ENCODE measurements at places on chromosomes 3 and 15.
A peak's percentile ranks its signal among the peaks of the same experiment; 100 is the strongest.

DNA sequence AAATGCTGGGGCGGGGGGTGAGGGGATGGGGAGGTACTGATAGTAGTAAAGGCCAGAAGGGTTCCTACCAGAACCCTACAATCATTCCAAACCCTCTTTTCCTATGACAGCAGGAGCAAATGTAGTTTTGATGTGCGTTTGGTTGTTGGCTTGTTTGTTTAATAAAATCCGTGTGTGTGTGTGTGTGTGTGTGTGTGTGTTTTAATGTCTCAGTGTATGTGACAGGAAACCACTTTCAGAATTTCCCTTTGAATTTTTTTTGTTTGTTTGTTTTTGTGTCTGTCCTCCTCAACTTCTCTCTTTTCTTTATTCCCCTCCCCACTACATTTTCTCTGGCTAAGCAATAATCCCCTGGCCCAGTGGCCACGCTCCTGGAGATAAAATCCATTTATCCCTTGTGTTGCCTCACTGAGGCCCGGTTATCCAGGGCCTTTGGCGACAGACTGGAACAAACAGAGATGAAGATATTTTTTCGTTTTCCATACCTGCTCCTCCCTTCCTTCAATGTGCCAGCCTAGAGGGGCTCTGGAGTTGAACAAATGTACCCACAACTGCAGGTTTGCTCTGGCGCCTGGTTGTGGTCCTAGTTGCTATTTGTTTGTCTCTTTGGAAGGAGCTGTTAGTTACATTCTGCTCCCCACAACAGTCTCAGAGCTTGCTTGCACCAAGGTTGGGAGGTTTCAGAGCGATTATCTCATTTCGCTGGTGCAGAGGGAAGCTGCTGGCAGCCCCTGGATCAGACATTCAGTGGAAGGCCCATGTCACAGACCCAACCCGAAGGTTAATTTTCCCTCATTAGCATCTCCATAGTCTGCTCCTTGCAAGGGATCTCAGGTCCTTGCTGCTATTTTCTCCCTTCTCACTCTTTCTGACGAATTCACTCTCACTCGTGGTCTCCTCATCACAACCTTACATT is 17.9 kb downstream of the NR2F2 start:
- DNase-seq: no peak

GRCh38 chr3:182914341-182914740 is 66.0 kb downstream of the DCUN1D1 start:
- no peak for DNase-seq

DNA sequence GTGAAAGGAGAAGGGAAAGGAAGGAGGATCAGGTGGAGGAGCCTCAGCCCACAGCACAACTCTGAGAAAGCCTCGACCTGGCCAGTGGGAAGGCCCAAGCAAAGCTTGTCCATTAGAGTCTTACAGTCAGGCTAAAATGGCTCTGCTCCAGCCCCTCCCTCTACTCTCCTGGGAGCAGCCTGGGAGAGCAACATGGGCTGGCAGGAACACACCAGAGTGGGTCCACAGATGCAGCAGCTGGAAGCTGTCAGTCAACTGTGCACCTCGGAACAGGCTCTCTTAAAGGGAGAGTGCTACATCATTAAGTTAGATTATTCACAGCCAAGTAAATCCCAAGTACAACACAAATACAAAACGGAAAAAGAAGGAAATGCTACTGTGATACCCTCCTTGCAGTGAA is 98.0 kb upstream of the LIMD1 start:
- no peak for DNase-seq

DNA sequence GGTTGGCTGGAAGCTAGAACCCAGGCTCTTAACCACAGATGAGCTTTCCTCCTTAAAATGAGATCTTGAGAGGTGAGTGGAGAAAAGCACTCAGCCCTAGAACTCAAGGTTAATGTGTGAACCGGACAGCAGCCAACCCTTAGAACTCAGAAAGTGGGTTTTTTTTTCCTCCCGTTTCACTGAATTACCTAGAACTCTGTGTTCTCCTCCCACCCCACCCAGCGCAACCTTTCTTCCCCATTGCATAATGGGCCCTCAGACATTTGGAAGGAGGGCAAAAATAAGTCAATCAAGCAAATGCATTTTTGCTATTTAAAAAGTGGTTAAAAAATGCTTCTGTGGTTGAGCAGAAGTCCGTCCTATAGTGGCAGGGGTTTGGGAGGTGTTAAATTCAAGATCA is 36.7 kb downstream of the POC1A start:
- no peak for DNase-seq

DNA sequence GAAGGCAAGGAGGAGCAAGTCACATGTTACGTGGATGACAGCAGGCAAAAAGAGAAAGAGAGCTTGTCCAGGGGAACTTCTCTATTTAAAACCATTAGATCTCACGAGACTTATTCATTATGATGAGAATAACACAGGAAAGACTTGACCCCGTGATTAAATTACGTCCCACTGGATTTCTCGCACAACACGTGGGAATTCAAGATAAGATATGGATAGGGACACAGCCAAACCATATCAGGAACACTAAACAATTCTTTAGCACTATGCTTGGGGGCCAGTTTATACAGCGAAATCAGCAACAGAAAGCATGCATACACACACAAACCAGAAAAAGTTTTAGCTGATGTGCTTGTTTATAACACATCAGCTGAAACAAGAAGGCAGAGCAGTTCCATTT is 704.2 kb downstream of the OTOL1 start:
- DNase-seq: no peak

- peak; percentile 47 for DNase-seq
These were observed 59.3 kb downstream of the CYP11A1 start for GRCh38 chr15:74307827-74308811.

GRCh38 chr3:75136100-75136897 is 521.8 kb upstream of the CNTN3 start:
- DNase-seq: no peak

DNA sequence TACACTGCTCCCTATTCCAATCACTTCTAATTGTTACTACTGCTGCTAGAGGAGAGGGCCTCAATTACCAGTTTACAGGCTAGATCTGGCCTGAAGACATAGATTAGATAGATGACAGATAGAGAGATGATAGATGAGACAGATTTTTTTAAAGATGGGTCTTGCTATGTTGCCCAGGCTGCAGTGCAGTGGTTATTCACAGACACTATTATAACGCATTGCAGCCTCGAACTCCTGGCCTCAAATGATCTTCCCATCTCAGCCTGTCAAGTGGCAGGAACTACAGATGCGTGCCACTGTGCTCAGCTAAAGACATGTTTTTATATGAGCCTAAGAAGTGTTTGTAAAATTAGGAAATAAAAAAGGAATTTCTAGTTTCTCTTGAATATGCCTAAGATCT is 6.2 kb downstream of the SLC33A1 start:
- DNase-seq: no peak

GRCh38 chr3:35969406-35969805 is 330.1 kb downstream of the ARPP21 start:
- no peak for DNase-seq

DNA sequence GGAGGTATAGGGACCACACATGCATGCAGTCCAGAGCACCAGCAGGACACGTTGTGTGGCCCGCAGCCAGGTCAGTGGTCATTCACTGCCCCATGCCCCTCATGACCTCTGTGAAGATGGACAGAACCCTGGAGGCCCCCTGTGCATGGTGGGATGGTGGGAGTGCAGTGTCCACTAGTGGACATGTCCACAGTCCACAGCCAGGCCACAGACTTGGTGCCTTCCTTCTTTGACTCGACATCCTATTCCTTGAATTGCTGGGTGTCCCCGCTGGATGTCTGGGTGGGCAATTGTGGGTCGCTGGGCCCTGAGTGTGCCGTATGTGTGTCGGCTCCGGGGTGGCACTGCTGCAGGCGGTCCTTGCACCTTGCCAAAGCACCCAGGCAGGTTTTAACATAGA is 35.7 kb downstream of the KLF15 start:
- DNase-seq: no peak

DNA sequence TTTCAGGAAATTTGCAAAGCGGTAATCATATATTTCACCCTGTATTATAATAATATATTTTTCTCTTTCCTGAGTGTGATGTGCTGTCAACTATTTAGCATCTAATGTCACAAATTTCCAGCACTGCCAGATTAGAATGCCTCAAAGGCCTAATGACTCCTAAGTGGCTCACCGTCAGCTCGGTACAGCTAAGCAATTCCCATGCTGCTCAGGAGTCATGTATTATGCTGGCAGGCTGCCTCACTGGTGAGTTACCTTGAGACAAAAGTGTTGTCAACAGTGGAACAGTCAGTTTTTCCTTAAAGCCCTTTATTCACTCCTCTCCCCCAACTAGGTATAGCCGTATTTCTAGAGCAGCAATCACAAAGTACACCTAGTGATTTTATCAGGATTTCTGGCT is 83.6 kb downstream of the NSUN3 start:
- no peak for DNase-seq

DNA sequence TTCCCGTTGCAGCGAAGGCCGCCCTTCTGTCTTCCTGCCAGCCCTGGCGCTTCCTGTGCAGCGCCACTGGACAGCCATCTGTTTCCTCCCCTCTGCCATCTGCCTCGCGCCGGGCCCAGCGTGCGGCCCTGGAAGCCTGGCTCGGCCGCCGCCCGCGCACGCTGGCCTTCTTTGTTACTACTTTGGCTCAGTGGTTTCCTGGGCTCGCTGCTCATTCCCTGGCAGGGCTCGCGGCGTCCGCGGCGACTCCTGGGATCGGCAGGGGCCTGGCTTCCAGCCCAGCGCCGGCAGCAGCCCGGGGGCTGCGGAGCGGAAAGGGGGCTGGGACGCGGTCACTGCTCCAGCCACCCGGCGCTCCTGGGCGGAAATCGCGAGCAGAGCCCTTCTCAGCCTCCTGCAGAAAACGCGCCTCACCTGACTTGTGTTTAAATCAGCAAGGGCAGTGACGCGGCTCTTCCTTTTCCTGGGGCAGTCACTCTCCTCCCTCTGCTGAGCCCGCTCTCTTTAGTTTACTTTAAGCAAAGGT is 10.0 kb downstream of the CMTM7 start:
- DNase-seq: peak; percentile 51

- DNase-seq: no peak
These were observed 44.8 kb upstream of the MRPL3 start for GRCh38 chr3:131547585-131547984.

- no peak for DNase-seq
These were observed 8.9 kb upstream of the ARHGEF26 start for GRCh38 chr3:154112146-154112852.

DNA sequence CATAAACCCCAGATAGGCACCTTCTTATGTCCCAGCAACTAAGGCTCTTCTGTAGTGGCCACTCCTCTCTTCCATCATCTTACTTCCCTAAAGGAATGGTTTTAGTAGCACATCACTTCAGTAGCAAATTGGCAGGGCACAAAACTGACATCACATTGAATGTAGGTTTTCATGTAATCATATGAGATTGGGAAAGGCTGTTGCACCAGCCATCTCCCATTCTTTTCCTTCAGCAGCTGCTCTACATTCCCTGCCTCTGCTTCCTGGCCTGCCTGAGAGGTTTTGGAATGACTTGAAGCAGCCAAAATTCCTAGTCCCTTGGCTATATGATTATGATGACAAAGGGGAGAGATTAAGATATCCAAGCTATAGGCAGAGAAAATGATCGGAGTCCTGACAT is 36.5 kb downstream of the NSUN3 start:
- DNase-seq: no peak
